Fibroblast of lung (primary cell): ENCODE measurements at places on chromosomes 7 and 10. TPM values are rescaled to one million over a fixed set of nuclear protein-coding genes. Genes with fewer than 3 reads are reported as not detected.
A peak's percentile ranks its signal among the peaks of the same experiment; 100 is the strongest.

DNA sequence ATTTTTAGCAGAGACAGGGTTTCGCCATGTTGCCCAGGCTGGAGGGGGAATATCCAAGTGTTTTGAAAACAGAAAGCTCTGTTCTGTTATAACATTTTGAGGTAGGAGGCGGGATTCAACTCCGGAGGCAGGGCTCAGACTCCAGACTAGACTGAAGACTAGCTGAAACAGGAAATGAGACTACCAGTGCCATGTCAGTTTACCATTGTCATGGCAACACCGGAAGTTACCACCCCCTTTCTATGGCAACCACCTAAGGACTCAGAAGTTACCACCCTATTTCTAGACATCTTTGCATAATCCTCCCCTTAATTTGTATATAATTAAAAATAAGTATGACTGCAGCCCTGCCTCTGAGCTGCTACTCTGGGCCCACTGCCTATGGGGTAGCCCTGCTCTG lies 1069.1 kb upstream of the AUTS2 start:
- no peak for DNase-seq

GPC2 gene
- total RNA-seq: 1.8 and 2.3 TPM in 2 replicates

DNA sequence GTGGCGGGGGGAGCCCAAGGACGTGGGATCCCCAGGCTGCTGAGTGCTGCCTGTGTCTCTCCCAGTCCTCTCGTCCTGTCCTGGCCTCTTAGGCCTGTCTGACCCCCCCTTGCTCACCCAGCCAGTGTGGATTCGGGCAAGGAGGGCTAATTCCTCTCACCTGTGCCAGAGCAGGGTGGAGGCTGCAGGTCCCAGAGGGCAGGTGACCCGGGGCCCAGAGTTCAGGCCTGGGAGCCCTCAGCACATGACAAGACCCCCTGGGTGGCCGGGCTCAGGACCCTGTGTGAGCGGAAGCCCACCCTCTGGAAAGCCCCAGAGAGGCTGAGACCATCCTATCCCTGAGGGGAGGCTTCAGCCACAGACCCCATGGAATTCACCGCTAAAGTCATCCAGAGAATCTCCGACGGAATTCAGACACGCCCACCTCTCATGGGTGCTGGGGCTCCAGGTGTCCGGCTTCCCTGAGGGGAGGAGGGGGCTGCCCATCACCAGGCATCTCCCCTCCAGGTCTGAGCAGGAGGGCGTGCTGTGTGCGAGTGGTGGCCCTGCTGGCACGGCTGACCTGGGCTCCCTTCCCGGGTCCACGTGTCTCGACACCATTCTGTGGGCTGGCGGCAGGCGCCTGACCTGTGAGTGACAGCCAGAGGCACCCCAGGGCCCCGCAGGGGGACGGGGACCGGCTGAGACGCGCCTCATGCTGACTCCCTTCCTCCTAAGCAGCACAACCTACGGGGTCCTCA lies 5.0 kb downstream of the KNDC1 start:
- no peak for DNase-seq

DNA sequence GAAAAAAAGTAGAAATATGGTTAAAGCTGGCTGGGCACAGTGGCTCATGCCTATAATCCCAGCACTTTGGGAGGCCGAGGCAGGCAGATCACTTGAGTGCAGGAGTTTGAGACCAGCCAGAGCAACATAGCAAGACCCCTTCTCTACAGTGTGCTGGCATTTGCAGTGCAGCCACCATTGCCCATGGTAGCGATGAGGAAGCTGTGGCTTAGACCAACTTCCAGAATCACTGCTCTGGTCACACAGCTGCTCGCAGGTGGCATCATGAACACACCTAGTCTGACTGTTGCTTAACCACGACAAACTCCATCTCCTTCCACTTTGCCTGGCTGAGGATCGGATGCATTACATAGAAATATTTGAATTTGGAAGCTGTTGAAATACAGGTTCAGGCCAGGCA lies 137.1 kb downstream of the CUX1 start:
- no peak for DNase-seq

DNA sequence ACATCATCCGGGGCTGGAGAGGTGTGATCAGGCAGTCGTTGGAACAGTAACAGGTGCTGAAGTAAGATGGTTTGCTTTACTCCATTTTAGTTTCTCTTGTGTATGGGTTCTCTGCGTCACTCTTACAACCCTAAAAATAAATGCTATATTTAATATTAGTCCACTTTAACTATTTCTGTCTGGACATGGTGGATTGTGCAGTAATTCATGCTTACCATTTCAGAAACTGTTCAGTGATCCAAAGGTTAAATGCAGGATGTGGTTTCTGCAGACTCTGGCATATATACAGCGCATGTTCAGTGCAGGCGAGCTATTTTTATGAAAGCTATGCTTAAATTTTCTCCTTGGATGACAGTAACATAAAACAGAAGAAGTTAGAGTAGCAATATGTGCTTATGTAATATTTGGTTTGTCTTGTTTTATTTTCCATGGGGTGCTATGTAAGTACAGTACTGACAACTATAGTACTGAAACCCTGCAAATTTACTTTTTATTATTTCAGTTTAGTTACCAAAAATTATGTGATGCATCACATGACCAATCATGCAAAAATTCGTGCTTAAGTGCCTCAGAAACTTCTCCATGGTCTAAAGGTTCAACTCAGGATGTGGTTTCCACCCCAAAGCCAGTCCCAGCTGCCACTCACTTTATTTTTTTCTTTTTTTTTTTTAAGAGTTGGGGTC lies 46.6 kb upstream of the GRID1 start:
- DNase-seq: peak; percentile 57

- DNase-seq: no peak
These were observed 9.9 kb upstream of the STEAP2 start for GRCh38 chr7:90201500-90202195.

SDK1 gene
- total RNA-seq: 3.6 and 8.6 TPM in 2 replicates

DNA sequence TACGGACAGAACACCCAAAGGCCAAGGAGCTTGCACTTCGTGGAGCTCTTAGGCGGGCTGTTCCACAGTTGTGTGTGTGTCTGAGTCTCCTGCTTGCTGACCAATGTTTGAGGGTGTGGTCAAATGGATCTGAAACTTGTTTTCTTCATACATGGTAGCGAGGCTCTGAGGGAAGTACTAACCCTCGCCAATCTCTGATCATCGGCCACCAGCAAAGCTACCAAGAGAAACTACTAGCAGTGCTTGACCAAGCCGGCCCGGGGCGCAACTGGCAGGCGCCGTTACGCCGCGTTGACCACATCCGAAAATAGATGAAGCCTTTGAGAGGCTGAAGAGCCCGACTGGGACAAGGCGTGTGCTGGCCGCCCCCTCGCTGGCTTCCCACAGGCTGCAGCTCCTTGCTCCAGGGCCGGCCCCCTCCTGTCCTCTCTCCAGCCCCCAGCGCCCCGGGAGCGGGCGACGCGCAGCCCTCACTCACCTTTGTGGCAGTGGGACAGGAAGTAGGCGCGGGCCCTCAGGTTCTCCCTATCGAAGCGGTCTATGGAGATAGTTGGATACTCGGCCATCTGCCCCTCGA lies 384 bp downstream of the DCLRE1C start:
- DNase-seq: peak; percentile 73

DNA sequence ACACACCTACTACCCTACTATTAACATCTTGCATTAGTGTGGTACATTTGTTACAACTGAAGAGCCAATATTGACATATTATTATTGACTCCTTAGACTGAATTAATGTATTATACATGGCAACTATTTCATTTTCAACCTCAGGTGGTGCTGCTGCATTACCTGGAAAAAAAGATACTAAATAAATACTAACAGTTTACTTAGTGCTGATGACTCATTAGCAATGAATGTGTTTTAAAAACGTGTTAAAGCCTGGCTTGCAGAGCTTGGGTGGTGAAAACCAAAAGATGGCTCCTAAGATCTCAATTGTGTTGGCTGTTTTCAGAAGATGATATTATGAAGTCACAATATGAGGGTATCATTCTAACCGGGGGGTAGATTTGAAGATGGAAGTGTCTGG lies 34.8 kb downstream of the CFAP43 start:
- DNase-seq: no peak

DNA sequence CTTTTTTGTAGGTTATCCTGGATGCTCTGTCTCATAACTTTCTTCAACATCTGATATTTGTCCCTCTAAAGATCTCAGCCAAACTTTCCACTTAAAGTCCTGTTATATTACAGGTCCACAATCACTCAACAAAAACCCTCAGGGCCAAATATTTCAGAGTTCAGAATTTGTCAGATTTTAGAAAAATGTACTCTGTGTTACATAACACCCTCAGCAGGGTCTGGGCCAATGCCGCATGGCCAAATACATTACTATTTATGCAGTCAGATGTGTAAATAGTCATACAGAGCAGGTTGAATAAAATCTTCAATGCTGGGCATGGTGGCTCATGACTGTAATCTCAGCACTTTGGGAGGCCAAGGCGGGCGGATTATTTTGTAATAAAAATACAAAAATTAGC lies 11.5 kb downstream of the RAB19 start:
- no peak for DNase-seq

DNA sequence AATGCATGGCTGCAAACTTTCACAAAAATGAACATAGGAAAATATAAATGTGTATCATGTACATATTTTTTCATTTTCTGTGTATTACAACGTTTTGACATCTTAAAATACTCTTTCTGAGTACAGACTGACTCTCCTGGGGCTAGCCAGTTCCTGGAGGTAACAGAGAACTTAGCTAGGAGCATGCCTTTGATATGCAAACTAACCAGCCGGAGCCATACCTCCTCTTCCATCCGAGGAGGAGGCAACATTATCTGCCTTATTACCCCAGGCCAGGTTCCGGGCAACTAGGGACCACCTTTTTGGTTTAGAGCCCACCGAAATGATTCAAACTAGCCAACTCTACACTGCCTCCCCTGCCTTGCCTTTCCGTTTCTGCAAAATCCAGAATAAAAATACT lies 33.7 kb upstream of the HECW1 start:
- no peak for DNase-seq

DNA sequence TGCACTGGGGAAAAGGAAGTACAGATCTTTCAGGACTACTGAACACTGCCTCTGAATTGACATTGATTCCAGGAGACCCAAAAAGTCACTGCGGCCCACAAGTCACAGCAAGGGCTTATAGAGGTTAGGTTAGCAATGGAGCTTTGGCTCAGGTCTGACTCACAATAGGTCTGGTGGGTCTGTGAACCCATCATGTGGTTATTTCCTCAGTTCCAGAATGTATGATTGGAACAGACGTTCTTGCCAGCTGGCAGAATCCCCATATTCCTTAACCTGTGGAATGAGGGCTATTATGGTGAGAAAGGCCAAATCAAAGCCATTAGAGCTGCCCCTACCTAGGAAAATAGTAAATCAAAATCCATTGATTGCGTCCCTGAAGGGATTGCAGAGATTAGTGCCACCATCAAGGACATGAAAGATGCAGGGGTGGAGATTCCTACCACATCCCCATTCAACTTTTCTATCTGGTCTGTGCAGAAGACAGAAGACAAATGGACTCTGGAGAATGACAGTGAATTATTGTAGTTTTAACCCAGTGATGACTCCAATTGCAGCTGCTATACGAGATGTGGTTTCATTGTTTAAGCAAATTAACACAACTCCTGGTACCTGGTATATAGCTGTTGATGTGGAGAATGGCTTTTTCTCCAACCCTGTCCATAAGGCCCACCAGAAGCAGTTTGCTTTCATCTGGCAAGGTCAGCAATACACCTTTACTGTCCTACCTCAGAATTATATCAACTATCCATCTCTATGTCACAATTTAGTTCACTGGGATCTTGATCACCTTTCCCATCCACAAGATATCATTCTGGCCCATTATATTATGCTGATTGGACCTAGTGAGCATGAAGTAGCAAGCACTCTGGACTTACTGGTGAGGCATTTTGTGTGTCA lies 44.5 kb upstream of the PIK3CG start:
- DNase-seq: no peak

TSC22D4 gene
- total RNA-seq: 15.2 and 21.1 TPM in 2 replicates

GNGT1 gene
- total RNA-seq: not detected in 2 replicates

GRCh38 chr7:117200786-117201458 lies 121.9 kb downstream of the WNT2 start:
- no peak for DNase-seq

GRCh38 chr10:79053481-79054202 lies 15.1 kb upstream of the ZMIZ1 start:
- DNase-seq: no peak

DNA sequence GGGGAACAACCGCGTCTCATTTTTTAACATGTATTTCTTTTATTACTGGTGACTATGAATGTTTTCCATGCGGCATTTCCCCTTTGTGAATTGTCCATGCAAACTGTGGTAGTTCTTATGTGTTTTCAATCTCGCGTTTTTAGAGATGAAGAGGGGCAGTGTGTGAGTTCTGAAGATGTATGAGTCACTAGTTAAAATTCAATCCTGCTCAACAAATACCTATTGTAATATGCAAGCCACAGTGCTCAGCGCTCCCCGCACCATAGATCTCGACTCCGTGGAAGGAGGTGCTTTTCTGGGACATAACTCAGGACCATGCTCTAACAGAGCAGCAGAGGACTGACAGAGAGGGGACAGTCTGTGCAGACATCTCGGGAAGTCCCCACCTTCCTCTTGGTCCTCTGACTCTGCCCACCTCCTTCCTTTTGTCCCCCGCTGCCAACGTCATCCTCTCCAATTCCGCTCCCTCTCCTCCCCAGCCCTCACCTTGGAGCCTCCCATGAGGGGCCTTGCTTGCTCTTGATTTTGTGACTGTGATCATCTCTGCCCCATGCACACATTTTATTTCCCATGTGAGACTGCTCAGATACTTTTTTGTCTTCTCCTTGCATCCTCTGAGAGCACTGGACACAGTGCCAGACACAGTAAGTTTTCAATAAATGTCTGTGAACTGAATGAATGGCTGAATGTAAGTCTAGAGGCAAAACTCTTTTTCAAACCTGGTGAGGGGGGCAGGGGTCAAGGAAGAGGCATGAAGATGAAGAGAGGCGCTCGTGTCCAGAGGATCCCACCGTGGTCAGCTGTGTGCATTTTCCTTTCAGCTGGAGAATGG lies 42.7 kb upstream of the PLEKHA1 start:
- DNase-seq: peak; percentile 72

DNA sequence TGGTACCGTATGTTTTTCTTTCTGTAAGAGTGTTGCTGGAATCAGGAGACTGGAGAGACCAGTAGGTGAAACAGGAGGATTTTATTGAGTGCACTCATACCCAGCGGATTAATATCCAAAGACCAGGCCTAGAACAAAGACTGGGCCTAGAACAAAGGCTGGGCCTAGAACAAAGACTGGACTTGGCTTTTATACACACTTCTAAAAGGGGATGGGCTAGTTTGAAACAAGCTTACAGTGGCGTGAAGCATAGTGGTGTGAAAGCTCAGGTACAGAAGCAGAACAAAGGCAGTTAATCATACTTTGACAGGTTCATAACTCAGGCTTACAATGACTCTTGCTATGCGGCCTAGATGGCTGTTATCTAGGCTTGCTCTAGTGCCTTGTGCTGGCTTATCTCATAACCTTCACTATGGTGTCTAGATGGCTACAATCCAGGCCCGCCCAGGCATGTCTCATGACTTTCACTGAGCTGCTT lies 67.7 kb downstream of the TRIM24 start:
- peak; percentile 25 for DNase-seq

TUBAL3 gene
- total RNA-seq: not detected in 2 replicates

DNA sequence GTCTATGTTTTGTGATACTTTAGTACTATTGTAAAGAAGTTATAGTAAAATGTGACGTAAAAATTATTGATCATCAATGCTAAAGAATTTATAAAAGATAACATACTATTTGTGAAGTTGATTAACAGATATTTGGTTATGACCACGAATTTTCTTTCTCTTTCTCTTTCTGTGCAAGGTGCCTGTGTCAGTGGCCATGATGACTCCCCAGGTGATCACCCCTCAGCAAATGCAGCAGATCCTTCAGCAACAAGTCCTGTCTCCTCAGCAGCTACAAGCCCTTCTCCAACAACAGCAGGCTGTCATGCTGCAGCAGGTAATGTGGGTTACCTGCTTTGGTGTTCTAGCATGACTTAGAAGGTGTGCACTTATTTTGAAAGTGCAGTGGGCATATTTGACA lies 213.7 kb downstream of the FOXP2 start:
- no peak for DNase-seq
